ENCODE measurements at places on chromosomes 6 and 20. TPM values are rescaled to one million over a fixed set of nuclear protein-coding genes. Genes with fewer than 3 reads are reported as not detected.

Gene SMPDL3A
- 9.4 TPM for total RNA-seq

Gene CNR1
- total RNA-seq: 3.5 TPM

Gene HCRTR2
- not detected for total RNA-seq

Gene LRP11
- 66.4 TPM for total RNA-seq

Gene IER3
- total RNA-seq: 40.1 TPM

Gene CEP85L
- 8.9 TPM for total RNA-seq

Gene ZNF165
- total RNA-seq: 8.4 TPM

Gene ESR1
- 0.24 TPM for total RNA-seq

Gene AGER
- total RNA-seq: 11.1 TPM

Gene NKAIN4
- total RNA-seq: 10.2 TPM

Gene EFCAB8
- 0.07 TPM for total RNA-seq

Gene C20orf202
- total RNA-seq: 0.24 TPM

GRCh38 chr6:108406943-108407342 is 112.1 kb downstream of the AFG1L start:
- DNase-seq: no peak

GRCh38 chr6:68054756-68055155 is 580.3 kb upstream of the ADGRB3 start:
- no peak for DNase-seq

GRCh38 chr6:167650730-167651317 is 175.9 kb upstream of the AFDN start:
- no peak for DNase-seq

DNA sequence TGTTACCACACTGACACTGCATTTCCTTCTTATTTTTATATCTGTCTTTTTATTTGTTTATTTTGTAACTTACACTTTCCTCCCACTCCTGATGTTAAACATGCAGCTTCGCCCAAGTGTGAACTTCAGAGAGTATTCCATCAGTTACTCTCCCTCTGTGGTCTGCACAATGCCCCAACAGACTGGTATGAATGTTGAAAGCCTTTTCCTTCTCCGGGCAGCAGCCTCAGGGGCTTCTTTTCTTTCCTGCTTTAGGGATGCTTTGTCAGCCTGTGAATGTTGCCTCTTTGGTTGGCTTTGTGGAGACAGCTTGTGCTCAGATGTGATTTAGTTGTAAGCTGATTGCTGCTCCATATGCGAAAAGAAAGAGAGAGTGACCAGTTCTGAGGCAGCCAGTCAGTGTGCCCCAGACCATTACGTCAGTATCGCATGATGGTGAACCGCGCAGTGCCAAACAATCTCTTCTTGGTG is 44.0 kb downstream of the SMPDL3A start:
- DNase-seq: no peak

- DNase-seq: no peak
Observed at GRCh38 chr6:82072751-82073150, 174.8 kb downstream of the IBTK start.

GRCh38 chr20:51091406-51092195 is 68.7 kb upstream of the KCNG1 start:
- no peak for DNase-seq

DNA sequence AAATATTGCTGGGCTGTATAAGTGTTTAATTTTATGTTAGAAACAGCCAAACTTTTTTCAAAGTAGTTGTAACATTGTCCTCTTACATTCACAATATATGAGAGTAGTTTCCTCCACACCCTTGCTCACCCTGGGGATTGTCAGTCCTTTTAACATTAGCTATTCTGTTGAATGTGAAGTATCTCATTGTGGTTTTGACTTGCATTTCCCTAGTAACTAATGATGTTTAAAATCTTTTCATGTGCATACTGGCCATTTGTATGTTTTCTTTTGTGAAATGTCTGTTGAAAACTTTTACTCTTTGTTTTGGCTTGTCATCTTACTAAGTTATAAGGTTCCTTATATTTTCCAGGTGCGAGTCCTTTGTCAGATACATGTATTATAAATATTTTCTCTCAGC is 32.9 kb downstream of the TRIM38 start:
- DNase-seq: no peak

DNA sequence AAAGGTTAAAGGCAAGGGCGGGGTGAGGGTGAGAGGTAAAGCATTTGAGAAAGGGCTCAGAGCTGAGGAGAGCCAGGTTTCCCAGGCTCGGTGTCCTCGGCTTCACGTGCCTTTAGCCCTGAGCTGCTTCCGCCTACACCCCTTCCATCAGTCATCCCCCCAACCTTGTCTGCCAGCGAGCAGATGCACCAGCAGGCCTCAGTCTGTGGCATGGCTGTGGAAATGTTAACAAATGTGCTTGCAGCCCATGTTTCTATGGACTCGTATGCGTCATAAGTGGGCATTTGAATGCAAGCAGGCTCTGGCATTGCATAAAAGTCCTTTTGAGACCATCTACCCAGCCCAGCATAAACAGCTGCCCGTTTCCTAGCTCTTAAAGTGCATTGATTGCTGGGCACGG is 88.8 kb downstream of the SYNJ2 start:
- DNase-seq: no peak

DNA sequence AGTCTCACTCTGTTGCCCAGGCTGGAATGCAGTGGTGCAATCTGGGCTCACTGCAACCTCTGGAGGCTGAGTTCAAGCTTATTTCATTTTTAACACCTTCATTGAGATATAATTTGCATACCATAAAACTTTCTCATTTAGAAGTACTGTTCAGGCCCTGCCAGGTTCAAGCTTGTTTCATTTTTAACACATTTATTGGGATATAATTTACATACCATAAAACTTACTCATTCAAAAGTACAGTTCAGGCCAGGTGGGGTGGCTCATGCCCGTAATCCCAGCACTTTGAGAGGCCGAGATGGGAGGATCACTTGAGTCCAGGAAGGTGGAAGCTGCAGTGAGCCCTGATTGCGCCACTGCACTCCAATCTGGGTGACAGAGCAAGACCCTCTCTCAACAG is 5.5 kb downstream of the OR2B6 start:
- DNase-seq: no peak

GRCh38 chr20:36004045-36004444 is 35.7 kb downstream of the CNBD2 start:
- no peak for DNase-seq

GRCh38 chr6:34583461-34583860 is 27.3 kb upstream of the SPDEF start:
- no peak for DNase-seq

GRCh38 chr20:4134355-4134834 is 119.0 kb upstream of the RNF24 start:
- DNase-seq: no peak

GRCh38 chr20:64044484-64045247 is 4.8 kb downstream of the SOX18 start:
- no peak for DNase-seq

GRCh38 chr6:1496092-1496491 is 106.7 kb downstream of the FOXF2 start:
- DNase-seq: no peak

GRCh38 chr6:138005846-138006245 is 101.4 kb downstream of the PERP start:
- no peak for DNase-seq

- DNase-seq: no peak
Observed at GRCh38 chr6:131972741-131973140, 21.6 kb upstream of the CCN2 start.

- no peak for DNase-seq
Observed at GRCh38 chr6:42227173-42227850, 9.7 kb upstream of the MRPS10 start.

DNA sequence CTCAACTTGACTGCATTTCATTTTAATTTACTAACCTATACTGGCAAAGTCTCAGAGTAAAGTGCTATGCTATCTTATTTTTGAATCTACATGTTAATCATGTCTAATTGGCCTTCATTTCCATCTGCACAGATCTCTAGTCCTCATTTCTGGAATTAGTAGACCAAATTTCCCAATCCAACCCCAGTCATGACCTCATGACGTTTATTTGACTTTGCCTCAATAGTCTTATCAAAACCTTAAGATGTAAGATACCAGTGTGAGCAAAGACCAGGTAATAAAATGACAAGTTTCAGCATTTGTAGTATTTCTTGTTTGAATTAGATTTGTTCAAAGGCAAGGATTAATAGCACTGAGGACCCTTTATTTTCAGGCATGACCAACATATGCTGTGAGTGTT is 43.3 kb upstream of the MYB start:
- DNase-seq: no peak

DNA sequence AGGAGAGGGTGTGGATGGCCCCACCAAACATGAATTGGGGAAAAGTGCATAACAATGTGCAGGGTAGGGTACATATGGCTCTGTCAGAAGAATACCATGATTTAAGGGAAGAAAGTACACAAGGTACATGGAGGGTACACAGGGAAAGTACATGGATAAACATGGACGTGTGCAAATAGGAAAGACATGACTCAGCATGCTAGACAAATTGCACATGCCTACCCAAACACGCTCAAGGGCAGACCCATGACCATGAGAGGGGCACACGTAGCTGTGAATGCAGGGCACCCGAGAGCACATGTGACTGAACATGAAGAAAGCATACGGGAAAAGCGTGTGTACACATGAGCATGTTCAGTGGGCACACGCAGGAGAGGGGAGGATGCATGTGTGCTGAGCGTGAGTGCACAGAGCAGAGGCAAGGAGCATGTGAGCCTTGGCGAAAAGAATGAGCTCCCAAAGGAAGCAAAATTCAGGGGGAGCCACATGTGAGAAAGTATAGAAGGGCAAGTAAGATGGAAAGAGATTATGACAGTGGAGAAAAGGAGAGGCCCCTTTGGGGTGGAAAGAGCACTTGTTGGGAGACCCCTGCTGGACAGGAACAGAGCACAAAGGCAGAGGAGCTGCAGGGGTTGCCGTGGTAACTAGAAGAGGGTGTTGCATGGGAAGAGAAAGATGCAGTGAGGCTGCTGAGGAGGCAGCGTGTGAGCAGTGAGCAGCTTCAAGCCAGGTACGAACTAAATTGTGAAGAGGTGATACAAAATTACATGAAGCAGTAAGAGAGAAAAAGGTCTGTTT is 17.8 kb downstream of the OR2H2 start:
- DNase-seq: no peak

- DNase-seq: no peak
Observed at GRCh38 chr6:161561908-161562307, 288.0 kb upstream of the AGPAT4 start.

GRCh38 chr20:19992996-19993908 is 23.9 kb upstream of the NAA20 start:
- no peak for DNase-seq

GRCh38 chr20:59784365-59784764 is 149.1 kb downstream of the SYCP2 start:
- no peak for DNase-seq

- DNase-seq: no peak
Observed at GRCh38 chr6:105810105-105810921, 275.8 kb upstream of the PRDM1 start.

DNA sequence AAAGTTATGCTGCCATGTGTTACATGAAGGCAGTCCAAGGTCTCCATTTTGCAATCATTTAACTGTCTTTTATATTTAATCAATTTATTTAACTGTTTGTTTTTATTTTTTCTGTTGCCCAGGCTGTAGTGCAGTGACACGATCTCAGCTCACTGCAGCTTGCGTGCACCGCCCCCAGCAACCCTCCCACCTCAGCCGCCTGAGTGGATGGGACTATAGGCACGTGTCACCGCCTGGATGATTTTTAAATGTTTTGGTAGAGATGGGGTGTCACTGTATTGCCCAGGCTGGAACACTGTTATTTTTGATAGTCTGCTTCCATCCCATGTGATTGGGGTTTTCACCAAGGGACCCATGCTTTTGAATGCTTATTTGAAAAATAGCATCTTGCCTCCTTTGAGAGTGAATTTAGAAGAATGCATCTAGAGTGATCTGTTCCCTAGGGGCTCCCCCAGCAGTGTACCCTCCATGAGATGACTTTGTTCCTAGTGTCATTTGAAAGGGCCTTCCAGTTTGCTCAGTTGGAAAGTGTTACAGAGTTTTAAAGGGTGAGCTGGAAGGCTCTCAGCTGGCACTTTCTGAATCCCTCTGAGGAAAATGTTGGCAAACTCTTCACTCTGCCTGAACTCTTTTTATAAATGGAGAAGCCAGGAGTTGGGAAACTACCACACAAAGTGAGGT is 143.4 kb downstream of the JARID2 start:
- no peak for DNase-seq

DNA sequence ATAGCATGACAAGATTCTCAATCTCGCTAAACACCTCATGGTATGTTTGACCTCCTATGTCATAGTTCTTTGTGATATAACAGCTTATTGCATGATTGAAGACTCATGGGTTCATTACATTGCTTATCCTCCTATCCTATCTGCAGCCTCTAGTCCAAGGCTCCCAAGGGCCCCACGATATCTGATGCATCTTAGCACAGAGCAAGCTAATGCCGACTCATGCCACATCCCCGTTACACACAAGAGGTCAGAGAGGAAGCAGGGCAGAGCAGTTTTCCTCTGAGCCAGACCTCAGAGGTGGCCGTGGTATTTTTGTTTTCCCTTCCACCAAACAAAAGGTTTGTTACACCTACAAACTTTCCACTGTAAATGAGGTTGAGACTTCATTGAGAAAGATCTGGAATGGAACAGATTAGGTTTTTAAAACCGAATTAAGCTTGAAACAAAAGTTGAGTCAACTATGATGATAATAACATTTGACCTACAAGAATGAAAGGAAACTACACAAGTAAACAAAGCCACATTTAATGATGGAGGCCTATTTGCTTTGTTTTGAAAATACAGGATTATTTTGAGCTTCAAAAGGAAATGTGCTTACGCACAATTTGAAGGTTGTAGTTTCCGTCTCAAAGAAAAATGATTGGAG is 133.9 kb upstream of the MYLIP start:
- DNase-seq: no peak

- DNase-seq: no peak
Observed at GRCh38 chr6:94270091-94270948, 851.0 kb upstream of the EPHA7 start.

DNA sequence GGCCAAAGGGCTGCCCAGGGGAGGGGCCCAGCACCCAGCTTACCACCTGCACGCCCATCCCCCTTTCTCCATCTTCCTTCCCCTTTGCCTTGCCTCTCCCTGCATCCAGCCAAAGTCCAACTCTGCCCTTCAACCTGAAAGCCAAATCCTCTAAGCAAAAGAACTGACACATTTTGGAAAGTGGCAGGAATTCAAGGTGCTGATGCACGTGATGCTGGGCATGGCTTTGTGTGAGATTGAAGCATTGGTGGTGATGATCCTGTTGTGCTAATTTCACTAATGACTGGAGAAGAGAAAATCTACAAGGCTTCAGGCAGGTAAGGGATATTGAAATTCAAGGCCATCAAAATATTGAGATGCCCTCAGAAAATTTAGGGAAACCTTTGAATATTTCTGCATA is 23.3 kb downstream of the SYNDIG1 start:
- no peak for DNase-seq

DNA sequence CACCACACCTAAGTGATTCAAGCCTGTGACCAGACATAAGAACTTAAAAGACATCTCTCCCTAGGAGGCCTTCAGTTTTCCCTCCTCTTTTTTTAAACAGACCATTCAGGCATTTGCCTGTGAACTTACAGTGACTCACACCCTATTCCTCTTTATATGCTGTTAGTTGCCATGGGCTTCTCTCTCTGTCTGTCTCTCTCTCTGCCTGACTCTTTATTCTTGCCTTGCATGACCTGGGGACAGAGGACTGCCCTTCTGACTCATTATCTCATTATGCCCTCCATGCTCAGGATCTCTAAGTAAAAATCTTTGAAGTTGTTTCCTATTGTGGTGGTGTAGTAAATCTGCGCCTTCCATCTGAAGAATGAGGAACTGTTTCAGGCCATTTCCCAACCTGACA is 442.2 kb upstream of the MAN1A1 start:
- no peak for DNase-seq

All from type B pancreatic cell (in vitro differentiated cells).